ENCODE measurements at places on chromosomes 2 and 18. TPM values are rescaled to one million over a fixed set of nuclear protein-coding genes. Genes with fewer than 3 reads are reported as not detected.

- DNase-seq: no peak
These were observed 79.9 kb downstream of the PLCL1 start for GRCh38 chr2:197884252-197884651.

- DNase-seq: no peak
These were observed 108.5 kb downstream of the RAPGEF4 start for GRCh38 chr2:172843902-172844715.

DNA sequence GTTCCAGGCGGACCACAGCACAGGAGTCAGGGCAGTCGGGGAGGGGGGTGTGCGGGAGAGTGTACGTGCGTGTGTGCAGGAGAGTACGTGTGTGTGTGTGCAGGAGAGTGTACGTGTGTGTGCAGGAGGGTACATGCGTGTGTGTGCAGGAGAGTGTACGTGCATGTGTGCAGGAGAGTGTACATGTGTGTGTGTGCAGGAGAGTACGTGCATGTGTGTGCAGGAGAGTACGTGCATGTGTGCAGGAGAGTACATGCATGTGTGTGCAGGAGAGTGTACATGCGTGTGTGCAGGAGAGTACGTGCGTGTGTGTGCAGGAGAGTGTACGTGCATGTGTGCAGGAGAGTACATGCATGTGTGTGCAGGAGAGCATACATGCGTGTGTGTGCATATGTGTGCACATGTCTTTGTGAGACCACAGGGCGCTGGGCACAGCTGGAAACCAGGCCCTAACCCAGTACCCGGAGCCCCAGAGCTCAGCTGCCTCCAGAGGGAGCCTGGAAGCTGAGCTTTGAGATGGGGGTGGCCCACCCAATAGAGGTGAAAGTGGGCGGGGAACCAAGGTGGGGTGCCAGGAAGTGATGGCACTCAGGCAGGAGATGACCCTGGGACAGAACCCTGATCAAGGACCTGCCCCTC is 13.9 kb upstream of the KLHL30 start:
- no peak for DNase-seq

- no peak for DNase-seq
These were observed 36.8 kb upstream of the VPS54 start for GRCh38 chr2:64056021-64056420.

DNA sequence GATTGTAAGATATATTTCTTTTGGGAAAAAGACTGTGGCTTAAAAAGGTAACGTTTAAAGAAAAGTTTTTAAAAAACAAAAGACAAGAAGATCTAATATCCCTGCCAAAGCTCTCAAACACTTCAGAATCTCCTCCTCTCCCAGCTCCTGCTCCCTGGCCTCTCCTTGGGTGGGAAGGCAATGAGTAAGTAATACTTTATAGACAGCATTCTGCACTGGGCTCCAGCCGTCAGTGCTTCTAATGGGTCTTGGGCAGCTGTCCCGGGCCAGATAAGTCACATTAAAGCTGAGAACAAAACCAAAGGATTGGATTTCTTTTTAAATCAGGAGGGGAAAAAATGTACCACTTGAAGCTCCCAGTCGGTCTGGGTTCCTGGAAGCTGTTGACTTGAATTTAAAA is 133.7 kb downstream of the ALPK2 start:
- DNase-seq: peak; percentile 27

DNA sequence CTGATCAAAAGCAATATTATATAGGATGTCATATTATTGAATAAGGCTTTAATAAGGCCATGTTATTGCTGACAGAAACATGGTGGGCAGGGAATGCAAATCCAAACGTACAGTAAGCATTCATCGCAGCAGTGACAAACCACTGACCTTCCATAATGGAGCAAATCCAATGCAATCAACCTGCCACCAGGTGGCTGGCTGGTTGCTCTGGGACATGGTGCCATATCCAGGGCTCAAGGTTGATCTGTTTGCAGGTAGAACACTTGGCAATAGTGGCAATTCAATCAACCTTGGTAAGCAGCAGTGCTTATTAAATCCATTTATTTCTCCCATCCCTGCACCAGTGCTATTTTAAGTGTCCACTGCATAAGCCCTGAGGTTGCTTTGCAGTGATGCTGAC is 75.4 kb downstream of the CERKL start:
- no peak for DNase-seq

DNA sequence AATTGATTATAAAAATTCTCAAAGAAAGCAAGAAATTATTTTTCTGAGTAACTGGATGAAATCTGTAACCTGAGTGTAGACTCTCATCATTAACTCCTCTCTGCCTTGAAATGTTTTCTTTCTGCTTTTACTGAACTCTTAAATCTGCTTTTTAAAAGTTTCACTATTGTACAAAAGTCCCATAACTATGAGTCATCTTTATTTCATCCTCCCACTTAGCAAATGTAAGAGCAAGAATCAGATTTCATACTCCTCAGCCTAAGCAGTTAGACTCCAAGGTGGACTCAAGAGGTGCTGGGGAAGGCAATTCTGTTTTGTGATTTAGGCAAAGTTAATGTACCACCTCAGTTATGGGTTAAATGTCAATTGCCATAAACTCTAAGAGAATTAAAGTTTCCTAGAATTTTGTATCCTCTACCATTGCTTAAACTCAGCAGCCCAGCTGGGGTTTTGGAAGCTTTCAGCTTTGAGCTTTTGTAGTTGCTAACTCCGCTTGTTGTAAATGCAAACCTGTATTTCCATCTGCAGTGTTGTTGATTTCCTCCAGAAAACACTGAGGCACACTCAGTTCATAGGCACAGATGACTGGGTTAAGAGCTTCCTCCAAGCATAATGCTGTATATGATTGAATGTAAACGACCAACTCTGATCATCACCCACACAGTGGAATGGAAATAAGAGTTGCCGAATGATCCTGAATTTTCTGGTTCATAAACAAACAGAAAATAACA is 268.8 kb downstream of the ARHGAP15 start:
- peak; percentile 27 for DNase-seq

DNA sequence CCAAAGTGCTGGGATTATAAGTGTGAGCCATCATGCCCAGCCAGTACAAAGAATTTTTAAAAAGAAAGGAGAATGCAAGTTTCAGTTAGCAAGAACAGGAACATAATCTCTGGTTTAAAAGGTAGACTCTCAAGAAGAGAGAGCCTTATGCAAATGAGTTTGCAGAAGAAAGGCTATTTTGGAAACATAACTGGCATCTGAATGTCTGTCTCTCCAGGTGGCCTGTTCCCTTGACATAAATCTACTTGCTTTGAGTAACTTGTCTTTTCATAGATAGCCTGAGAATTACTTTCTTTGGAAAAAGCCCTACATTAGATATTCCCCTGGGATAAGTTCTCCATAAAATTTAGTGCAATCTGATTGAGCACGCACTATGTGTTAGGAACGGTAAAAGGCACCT is 109.6 kb downstream of the ICOS start:
- DNase-seq: no peak

DNA sequence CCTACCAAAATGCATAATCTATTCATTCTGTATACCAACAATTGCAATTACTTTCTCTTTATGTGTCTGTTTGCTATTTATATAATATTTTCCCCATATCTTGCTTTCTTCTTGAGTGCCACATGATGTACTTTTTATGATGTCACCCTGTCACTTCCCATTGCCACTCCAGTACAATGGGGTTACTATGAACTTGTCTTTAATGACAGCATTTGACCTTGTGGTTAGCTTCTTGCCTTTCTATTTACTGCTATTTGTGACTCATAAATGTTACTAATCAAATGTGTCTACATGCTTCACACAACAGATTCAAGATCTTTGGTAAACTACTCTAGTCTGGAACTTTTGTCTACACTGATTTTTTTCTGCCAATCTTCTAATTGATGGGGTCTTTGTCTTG is 486.3 kb downstream of the NR4A2 start:
- no peak for DNase-seq

DNA sequence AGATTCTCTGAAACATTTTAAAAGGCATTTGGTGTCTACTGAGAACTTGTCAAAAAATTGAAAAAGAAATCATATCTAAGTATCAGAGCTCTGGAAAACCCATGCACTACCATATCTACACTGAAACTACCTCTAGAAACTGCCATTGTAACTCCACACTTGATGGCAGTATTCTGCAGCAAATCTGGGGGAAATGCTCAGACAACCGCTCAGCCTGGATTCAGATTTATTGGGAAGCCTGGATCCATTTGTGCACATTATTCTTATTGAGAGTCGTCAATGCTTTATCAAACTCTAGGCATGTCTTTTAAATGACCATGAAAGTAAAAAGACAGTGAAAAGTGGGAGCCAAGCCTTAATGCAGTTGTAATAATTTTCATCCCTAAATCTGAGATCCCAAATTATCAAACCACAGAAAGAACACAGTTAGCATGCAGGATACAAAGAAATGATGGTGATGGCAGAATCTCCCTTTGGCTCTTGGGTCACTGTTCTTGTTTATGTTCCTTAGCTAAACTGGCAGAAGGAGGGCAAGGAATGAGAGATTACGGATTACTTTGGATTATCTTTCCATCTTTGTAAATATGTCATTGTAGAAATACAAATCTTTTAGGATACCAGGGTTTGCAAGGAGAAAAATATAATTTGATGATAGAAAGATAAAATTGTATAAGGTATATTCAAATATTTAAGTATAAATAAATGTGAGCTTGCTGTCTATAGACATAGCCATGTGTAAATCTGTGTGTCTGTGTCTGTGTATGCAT is 512.1 kb upstream of the SYT4 start:
- DNase-seq: no peak

- DNase-seq: no peak
These were observed 244.6 kb upstream of the ACVR2A start for GRCh38 chr2:147600223-147600622.

- DNase-seq: no peak
These were observed 730.2 kb upstream of the ZNF804A start for GRCh38 chr2:183868153-183868552.

- no peak for DNase-seq
These were observed 578.4 kb downstream of the PLCL1 start for GRCh38 chr2:198382811-198383210.

- DNase-seq: no peak
These were observed 3.8 kb downstream of the CXCR2 start for GRCh38 chr2:218129458-218130135.

DNA sequence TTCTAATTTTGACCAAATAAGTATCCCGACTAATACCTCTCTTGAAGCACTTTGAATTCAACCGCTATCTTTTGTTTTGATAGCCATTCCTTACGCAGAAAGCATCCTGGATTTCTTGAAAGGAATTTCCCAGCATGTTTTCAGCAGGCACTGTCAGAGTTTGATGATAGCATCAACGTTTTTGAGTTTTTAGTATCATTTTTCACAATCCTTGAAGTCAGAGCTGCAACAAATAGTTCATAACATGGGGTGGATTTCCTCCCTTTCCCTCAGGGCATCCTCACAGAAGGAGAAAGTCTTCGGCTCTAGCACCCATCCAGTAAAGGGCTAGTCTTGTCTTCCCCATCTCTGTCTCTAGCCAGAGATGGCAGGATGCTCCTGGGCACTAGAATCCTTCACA is 46.2 kb downstream of the ANKRD44 start:
- DNase-seq: no peak

DNA sequence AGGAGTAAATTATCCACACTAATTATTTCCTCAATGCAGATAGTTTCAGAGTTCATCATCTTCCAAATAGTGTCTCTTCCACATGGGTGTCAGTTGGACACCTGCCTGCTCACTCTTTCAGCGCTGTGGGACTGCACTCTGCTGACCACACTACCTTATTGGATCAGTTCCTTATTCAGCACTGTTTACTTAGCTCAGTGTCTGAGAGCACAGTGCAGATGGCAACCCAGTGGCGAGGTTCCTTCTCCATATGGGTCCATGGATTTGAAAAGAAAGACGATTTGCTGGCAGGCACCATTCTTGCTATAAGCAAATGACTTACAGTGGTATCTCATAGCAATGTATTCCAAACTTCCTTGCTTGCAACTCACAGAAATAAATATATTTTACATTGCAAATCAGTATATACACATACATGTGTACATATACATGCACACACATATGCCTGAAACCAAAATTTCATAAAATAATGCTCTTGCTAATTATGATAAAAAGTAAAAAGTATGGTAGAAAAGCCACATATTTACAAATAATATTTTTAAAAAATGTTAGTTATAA is 354.8 kb downstream of the INSIG2 start:
- no peak for DNase-seq

DNA sequence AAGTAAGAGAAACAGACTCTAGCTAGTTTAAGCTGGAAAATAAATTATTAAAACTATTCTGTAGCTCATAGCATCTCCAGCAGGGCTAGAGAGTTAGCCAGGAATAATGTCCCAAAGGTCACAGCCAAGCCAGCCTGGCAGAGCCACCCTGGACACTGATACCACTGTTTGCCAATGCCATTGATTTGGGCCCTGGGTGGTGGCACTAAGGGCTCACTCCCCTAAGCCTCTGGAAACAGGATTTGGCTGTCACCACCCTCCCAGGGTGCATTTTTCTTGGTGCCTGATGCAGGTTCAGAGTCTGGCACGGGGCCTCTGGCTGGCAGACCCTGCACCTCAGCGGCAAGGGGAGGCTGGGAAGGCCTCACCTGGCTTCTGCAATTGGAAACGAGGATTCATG is 7.1 kb downstream of the SH2D6 start:
- DNase-seq: no peak

DNA sequence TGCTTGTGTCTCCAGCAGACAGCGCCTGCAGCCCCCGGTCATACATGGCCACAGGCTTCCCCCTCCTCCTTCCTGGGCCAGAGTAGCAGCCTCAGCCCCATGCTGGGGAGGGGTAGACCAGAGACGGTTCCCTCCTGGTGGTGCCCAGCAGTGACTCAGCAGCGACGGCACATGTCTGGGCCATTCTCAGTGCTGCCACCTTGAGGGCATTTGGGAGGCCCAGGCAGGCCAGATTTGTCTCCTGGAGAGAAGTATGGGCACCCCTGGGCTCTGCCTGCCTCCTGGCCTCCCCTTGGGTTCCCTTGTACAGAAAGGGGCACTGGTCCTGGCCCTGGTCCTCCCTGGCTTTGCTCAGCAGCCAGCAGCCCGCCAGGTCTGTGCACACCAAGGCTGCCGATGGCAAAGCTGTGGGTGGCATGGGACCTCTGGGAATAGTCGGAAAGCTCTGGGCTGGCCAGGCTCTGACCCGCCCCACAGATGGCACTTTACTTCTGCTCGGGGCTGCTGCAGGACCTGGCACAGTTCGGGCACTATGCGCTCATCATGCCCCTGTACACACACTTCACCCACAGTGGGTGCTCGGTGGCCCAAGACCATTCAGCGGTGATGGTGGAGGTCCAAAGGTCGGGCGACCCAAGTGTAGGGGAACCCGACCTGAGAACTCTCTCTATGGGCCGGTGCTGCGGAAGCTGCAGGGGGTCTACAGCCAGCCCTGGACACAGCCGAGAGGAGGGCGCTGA is 11.4 kb upstream of the ALPI start:
- DNase-seq: no peak

- DNase-seq: no peak
These were observed 558.2 kb downstream of the SUCLG1 start for GRCh38 chr2:83900862-83901261.

GRCh38 chr2:241763551-241764274 is 12.9 kb upstream of the GAL3ST2 start:
- DNase-seq: no peak

- DNase-seq: no peak
These were observed 714.6 kb upstream of the LRATD1 start for GRCh38 chr2:13917958-13918357.

- DNase-seq: peak; percentile 73
These were observed 83.7 kb downstream of the SDC1 start for GRCh38 chr2:20141056-20141762.

SDC1 gene
- 32.0 TPM for polyA plus RNA-seq

ARHGAP15 gene
- not detected for polyA plus RNA-seq

AMMECR1L gene
- 15.1 TPM for polyA plus RNA-seq

GREB1 gene
- polyA plus RNA-seq: not detected

IL36B gene
- polyA plus RNA-seq: not detected

LOXHD1 gene
- not detected for polyA plus RNA-seq

STON1 gene
- polyA plus RNA-seq: 4.0 TPM

TRAPPC12 gene
- 30.5 TPM for polyA plus RNA-seq

ALLC gene
- not detected for polyA plus RNA-seq
